ENCODE measurements at places on chromosomes 12 and 14.

DNA sequence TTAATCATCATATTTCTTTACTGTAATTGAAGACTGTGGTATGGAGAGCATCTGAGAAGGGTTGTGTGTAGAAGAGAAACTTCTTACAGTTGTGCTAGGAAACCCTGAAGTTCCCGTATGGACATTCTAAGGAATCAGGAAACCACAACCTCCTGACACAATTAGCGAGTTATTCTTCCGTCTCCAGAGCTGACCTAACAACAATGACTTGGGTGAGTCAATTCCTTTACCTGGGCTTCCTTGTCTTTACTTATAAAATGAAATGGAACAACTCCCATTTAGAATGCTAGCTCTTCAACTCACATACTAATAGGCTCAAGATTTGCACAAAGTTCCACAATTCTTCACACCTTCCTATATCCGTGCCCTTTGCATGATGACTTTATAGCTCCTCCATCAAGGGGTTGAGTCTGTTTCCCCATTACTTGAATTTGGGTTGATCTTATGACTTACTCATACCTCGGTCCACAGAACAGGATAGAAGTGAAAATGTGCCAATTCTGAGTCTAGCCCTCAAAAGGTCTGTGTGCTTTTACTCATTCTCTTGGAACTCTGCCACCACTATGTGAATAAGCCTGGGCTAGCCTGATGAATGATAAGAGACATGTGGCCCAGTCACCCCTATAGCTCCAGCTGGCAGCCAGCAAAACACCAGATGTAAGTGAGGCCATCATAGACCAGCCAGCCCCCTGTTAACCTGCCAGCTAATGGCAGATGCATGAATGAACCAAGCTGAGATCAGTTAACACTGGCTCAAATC, 459.4 kb downstream of the ETNK1 start:
- DNase-seq: peak; percentile 71

DNA sequence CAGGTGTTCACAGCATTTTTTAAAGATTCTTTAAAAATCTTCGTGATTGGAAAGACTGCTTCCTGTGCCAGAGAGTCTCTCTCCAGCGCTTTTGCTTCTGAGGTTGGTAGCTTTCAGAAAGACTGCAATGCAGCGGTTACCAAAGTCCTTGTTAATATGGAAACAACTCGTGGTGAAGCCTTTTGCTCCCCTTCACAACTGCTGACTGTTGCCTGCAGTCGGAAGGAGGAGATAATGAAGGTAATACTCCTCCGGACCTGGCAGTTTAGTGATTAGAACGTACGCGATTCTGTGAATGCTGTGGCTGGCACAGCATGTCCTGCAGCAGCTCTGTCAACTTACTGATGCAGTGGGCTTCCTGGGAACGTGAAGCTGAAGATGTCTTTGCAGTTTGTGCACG, 50.9 kb downstream of the TRAF3 start:
- DNase-seq: peak; percentile 27

GRCh38 chr12:26523708-26524150, 309.3 kb downstream of the ITPR2 start:
- DNase-seq: peak; percentile 20

DNA sequence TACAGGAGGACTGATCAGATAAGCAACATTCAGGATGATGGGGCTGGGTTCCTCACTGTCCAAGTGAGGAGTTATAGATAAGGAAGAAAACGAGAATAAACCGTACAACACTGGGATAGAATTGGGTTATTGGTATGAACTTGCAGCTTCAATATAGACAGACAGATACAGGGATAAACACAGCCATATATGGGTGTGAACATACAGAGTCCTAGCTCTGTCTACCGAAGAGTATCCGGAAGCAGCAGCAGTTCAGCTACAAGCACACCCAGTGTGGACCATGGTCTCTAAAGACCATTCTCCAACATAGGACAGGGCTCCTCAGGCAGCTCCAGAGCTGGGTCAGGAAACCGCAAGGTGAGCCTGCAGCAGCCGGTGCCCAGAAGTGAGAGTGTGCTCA, 40.8 kb downstream of the CDC42BPB start:
- DNase-seq: no peak

- DNase-seq: no peak
These were observed 3.4 kb upstream of the DHH start for GRCh38 chr12:49098035-49098451.

DNA sequence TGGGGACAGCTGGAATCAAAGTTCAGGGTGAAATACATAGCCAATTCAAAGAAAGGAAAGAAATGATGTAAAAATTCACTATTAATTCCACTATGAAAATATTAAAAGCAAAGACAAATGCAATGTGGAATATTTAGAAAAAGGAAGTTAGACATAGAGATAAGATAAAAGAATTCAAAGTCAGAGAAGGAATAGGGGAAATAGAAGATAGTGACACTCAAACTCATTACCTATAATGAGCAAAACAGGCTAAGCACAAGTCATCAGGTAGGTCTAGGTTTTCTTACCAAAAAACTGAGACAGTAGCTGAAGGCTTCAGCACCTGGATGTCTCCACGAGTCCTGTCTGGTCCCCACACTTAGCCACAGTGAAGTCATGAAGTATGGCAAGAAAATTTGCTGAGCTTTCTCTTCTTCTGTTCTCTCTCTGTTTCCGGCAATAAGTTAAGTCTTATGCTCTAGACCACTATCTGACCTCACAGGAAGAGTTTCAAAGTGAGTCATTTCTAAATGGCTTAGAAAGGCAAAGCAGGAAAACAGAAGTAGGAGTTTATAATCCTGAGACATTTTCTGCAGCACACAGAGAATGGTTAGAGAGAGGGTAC, at the start of gene C3AR1:
TSS of gene C3AR1 (minus strand) at position 369 of the 604 bp plus-strand sequence. CDS start 6,174 bp downstream, outside the sequence.
- no peak for DNase-seq
